Kidney epithelial cell (primary cell): ENCODE measurements at places on chromosomes 2 and 18.

DNA sequence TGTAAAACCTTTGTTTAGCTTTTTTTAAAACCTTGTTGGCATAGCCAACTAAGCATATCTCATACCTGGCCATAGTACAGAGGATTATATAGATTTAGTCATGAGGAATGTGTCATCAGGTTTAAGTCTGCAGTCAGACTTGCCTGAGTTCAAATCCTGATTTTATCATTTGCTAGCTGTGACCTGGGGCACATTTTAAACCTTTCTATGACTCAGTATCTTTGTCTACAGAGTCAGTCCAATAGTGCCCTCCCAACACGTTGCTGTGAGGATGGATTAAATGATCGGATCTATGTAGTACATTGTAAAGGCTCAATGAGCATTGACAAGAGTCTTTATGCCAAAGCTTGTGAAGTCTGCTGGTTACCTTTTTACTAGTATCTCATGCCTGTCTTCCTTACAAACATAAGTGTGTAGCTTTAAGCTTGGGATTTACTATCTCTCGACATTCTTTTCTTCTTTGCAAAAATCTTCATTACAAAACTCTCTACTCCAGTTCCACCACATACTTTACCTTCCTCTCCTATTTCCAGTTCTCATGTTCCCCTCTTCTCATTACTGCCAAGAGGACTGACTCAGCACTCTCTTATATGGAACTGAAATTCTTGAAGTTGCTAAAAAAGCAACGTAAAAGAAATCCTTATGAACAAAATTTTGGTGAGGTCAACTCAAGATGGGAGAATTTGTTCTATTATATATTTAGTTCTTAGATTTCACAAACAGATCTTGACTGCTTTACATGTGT, 68.1 kb upstream of the RBMS1 start:
- no peak for DNase-seq

GRCh38 chr2:37000318-37000717, 34.0 kb upstream of the STRN start:
- DNase-seq: no peak

GRCh38 chr2:171924170-171924942, 2.1 kb downstream of the HAT1 start:
- DNase-seq: no peak

GRCh38 chr2:26519396-26520147, 41.6 kb upstream of the OTOF start:
- no peak for DNase-seq

GRCh38 chr2:236452238-236452637, 117.4 kb upstream of the ACKR3 start:
- DNase-seq: no peak

DNA sequence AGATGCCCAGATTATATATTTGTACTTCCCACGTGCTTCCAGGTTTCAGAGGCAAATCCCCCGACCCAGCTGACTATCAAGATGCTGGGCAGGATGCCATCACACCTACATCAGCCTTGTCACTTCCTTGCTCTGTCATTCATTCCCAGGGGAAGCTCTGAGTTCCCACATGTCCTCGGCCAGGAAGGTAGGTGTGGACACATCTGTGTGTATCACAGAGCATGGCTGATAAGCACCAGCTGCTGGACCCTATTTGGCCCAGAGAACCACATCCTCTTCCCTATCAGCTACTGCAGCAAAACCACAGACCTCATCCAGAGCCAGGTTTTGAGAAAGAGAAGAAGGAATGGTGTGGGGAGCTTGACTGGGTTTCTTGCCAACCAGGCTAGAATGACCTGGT, 31.9 kb upstream of the ITGA6 start:
- no peak for DNase-seq

- DNase-seq: no peak
Measured at GRCh38 chr2:188382107-188382506, 90.4 kb downstream of the GULP1 start.

DNA sequence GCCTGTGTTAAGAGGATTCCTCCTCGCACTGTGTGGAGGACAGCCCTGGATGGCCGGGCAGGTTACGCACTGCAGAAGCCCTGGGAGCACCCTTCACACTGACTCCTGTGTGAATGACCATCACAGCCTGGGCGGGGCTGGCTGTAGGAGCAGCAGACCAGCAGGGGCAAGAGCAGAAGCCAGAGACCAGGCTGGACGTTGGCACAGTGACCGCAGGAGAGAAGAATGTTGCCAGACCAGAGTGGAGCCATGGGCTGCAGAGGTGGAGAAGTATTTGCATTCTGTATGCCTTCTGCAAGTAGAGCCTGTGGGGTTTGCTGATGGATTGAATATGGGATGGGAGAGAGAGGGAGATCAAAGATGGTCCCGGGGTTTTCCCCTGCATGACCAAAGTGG, 23.1 kb downstream of the LRRFIP1 start:
- DNase-seq: no peak
